ENCODE measurements at places on chromosomes 11 and 22.

DNA sequence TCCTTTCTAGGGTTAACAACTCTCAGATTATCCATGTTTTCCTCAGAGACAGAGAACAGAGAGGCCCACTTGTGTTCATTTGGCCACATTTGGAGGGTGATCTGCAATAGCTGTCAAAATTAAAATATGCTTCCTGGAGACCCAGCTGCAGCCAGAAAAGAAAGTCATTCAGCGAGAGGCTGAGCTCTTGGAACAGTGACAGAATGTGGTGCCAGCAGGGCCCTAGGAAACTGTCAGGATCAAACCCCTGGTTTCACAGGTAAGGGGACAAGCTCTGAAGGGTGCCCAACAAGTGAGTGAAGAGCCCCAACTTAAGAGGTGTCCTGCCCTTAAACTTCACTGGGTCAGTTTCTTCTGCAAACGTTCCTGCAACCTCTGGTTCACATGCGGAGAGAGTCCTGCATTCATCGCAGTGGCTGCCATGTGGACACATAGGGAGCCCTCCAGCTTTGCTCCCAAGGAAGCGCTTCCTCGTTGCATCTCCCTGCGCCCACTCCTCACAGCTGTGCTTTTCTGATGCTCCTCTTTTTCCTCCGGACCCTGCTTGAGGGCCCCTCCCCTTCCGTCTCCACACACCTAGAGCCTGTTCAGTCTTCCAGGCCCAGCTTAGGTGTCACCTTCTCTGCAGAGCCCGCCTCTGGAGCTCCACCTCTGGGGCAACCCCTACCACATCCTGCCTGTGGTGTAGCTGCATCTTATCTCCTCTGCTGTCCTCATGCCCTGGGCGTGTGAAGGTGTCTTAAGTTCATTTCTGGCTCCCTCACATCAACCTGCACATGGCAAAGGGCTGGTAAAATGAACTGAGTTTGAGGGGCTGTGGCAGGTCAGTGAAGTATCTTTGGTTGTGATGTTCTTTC is 3.9 kb downstream of the UCP3 start:
- DNase-seq, result peak; percentile 90

- DNase-seq, result peak; percentile 32
Measured at GRCh38 chr11:61065955-61066638, 36.2 kb upstream of the CD5 start.

- DNase-seq, result no peak
Measured at GRCh38 chr22:47275605-47276449, 513.4 kb downstream of the TBC1D22A start.

DNA sequence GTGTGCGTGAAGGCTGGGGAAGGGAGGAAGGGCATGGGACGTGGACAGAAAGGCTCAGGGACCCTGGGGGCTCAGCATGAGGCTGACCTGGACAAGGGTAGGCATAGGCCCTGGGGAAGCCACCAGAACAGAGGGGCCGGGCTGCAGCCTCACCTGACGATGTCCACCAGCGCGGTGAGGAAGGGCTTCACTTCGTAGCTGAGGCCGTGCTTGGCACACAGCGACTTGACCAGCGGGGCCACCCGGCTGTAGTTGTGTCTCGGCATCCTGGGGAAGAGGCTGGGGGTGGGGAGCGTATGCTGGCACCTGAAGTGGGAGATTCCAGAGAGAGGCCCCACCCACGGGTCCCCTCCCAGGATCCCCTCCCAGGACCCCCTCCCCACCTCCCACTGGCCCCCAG is 15.6 kb downstream of the FADS3 start:
- DNase-seq, result no peak

DNA sequence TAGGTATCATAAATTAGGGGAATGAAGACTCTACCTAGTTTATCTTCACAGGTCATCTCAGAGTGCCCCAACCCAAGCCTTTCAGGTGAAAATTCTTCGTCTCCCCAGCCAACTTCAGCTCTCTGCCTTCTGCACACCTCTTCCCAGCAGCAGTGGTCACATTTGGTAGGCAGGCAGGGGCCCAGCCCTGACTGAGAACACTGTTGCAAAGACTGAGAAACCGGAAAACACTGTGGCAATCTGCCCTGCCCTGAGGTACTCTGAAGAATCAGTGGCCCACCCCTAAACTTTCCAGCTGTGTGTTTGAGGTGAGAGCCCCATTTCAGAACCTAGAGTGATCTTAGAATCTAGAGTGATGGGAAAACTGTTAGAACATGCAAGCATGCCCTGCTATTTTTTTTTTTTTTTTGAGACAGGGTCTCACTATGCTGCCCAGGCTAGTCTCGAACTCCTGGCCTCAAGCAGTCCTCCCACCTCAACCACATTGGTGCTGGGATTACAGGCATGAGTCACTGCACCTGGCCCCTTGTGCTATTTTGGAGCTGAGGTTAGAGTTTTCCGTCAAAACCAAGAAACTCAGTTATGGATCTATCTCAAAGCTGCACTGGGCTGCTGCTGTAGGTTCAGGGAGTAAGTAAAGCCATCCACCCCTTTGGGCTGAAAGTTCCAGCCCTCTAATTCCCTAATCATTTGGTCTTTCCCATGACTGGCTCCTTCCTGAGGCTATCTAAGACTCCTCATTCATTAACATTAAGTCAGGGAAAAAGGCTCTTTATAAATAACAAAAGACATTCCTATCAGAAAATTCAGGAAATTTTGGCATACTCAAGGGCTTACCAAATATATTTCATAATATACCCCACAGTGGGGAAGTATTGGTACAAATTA is 1.7 kb upstream of the LDHA start:
- DNase-seq, result no peak

- DNase-seq, result no peak
Measured at GRCh38 chr22:43160497-43161126, 9.3 kb downstream of the TSPO start.

GRCh38 chr11:12727563-12728211 is 53.5 kb downstream of the TEAD1 start:
- DNase-seq, result no peak
